ENCODE measurements at places on chromosomes 1 and 21. TPM values are rescaled to one million over a fixed set of nuclear protein-coding genes. Genes with fewer than 3 reads are reported as not detected.

DNA sequence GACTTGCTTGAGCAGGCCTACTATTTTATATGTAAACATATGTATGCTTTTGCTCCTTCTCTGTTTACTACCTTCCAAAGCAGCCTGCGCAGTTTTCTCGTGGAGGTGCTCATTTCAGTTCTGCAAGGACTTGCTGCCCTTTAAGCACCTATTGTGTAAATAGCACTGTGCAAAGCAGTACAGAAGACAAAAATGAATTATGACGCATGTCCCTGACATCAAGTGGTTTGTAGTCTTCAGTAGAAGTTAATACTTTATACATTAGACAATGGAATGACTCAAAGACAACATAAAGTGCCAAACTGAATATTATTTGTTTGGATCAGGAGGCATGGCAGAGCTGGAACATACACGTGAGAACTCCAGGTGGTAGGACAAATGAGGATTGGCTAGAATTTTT is 611.7 kb downstream of the LMO4 start:
- DNase-seq, result peak; percentile 48

VANGL2 gene
- total RNA-seq, result 4.3 TPM

- DNase-seq, result no peak
These were observed 221.3 kb downstream of the MRPL39 start for GRCh38 chr21:25385911-25386474.

GRCh38 chr1:226662642-226663326 is 76.3 kb downstream of the ITPKB start:
- DNase-seq, result peak; percentile 91

DNA sequence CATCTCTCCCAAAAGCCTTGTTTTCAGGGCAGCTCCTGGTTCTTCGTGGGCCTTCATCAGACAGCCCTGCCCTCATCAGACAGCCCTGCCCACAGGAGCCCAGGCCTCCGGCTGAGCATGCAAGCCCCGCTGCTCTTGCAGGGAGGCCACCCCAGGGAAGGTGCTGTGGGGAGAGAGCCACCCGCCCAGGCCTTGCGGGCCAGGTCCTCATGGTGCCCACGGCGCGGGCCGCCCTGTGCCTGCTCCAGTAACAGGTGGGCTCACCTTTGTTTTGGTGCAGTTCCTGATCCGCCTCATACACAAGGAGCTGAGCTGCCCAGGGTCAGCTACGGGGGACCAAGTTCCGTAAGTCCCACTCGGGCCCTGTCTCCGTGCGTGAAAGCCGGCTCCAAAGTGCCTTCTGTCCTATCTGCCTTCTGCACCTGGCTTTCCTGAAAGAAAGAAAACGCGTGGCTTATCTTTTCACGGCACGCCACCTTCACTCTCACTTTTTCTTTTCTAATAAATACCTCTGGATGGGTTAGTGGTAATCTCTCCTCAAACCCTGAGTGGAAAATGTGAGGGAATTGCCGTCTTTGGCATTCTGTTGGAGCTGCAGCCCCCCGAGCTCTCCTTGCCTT is 65.9 kb downstream of the SLC37A1 start:
- peak; percentile 18 for DNase-seq

LRRC39 gene
- not detected for total RNA-seq

C1orf87 gene
- total RNA-seq, result 5.1 TPM

GRCh38 chr1:184272175-184272866 is 114.5 kb upstream of the C1orf21 start:
- DNase-seq, result no peak

- DNase-seq, result no peak
These were observed 1.2 kb downstream of the MYOM3 start for GRCh38 chr1:24110642-24111261.

OPRD1 gene
- not detected for total RNA-seq

- DNase-seq, result no peak
These were observed 292.9 kb downstream of the PLA2G4A start for GRCh38 chr1:187121661-187122060.

DNA sequence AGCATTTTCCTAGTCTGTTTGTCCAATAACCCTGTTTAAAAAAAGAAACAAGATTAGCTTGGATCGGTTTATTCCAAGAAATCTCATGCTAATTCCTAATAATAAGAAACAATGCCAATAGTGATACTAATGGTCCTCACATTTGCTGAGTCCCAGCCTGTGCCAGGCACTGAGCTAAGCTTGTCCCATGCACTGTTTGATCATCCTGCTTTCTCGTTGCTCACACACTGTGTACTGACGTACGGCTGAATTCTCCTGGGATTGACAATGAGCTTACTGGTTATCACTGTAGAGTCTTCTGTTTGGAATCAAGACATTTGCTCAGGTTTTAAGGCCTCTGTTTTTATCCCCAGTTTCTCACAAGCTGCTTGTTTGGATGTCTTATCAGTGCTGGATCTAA is 71.1 kb downstream of the CACNA1E start:
- DNase-seq, result no peak

ASAP3 gene
- 44.0 TPM for total RNA-seq

DNA sequence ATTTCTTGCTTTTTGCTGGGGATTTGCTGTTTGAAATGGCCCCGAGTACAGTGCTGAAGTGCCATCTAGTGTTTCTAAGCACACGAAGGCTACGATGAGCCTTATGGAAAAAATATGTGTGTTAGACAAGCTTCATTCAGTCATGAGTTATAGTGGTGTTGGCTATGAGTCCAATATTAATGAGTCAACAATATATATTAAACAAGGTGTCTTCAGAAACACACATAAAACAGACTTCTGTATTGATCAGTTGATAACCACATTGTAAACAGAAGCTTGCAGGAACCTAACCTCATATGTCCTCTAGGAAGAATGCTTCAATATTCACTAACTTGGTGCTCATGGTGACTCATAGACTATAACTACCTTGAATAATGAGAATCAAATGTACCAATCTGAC is 1.7 kb upstream of the GJB5 start:
- no peak for DNase-seq
